Astrocyte of the hippocampus (primary cell): ENCODE measurements at places on chromosomes 12 and 14.

DNA sequence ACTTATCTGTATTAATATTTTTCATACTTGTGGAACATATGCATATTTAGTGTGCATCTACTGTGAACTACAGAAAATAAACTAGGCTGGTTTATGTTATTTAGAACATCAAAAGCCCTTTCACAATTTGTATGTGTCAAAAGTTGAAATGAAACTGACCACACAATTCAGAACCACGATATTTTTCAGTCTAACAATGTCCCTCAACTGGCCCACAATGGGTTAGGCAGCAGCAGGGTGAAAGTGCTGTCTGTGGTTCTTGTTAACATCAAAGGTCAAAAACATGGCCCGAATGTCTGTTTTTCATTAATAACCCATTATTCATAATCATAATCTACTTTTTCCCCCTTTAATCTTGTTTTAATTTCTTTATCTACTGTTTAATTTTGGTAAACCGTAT lies 559.9 kb upstream of the ATP2B1 start:
- no peak for DNase-seq

DNA sequence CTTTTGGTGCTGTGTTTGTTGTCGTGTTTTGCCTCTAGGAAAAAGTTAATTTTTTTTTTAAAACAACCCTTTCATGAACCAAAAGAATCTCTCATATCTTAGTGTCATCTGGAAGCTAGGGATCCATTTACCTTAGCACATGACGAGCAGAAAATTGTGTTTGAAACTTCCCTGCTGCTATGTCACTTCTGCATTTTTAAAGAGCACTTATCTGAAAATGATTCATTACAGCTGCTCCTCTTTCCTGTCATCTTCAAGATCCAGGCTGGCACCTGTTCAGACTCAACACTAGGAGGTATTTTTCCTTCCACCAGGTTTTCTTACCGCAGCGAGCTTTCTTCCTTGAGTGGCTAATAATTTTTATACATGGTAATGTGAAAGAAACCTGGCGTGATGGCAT lies 67.0 kb downstream of the EML1 start:
- no peak for DNase-seq

GRCh38 chr12:1078002-1078401 lies 87.0 kb downstream of the ERC1 start:
- DNase-seq: no peak

DNA sequence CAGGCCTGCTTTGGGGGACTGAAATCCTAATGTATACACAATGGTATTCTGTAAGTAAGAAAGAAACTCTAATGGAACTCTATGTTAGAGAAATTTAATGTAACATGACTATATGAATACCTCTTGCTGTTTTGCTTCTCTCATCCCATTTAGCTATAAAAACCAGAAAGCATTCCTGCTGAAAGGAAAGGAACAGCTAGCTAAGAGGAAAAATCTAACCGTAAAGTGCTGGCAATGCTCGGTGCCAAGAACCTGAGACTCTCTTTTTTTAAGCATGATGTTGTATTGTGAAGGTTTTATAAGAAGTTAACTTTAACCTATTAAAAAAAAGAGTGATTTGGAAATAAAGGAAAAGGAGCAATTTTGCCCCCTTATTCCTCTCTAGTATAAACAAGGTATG lies 75.6 kb upstream of the DACT1 start:
- DNase-seq: no peak

- DNase-seq: no peak
Measured at GRCh38 chr12:71474791-71475190, 35.2 kb downstream of the LGR5 start.

DNA sequence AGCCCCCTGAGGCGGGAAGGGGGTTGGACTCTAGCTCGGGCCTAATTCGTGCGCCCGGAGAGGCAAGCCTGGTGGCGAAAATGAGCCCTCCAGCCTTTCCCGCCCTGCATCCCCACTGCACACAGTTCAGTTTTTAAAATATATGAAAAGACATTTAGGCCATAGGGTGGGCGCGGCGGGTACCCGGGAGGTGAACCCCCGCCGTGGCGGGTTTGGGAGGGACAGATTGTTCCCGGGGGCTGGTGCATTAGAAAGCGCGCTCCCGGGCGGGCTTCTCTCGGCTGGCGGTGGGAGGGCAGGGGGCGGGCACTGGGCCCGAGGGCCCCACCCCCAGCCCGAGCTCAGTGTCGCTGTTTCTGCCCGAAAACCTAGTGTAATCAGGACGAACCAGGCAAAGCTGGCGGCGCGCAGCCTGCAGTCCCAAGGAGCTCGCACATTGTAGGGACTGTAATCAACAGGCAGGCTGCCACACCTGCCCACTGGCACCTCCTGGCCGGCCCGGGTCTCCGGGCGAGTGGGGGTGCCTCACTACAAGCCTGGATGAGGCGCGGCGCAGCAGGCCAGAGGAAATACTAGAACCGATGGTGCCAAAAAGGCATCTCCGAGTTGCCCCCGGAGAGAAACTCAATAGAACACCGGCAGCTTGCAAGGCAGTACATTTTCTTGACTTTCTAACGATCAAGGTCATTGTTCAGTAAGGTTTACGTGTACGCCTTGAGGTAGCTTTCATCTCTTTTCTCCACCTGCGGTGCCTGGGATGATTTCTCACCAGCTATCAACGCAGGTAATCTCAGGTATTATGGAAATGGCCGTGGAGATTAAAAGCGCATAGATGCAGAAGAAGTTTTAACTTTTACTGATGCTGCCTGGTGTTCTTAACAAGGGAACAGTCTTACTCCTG lies 764 bp upstream of the SPTB start:
- peak; percentile 33 for DNase-seq

DNA sequence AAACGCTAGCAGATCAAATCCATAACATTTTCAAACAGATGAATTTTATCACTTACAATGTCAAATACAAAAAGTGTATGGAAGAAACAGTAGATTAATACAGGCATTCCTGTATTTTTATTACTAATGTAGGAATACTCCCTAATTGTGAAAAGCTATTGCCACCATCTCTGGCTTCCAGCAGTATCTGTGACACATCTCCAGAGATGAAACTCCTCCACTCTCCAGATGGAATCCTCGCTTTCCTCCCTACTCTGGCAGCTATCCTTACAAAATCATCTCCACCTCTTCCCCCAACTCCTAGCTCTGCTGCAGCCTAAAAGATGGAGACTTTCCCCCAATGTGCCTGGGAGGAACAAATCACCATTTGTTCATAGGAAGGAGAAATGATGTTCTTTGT lies 211.4 kb downstream of the SSPN start:
- DNase-seq: no peak

DNA sequence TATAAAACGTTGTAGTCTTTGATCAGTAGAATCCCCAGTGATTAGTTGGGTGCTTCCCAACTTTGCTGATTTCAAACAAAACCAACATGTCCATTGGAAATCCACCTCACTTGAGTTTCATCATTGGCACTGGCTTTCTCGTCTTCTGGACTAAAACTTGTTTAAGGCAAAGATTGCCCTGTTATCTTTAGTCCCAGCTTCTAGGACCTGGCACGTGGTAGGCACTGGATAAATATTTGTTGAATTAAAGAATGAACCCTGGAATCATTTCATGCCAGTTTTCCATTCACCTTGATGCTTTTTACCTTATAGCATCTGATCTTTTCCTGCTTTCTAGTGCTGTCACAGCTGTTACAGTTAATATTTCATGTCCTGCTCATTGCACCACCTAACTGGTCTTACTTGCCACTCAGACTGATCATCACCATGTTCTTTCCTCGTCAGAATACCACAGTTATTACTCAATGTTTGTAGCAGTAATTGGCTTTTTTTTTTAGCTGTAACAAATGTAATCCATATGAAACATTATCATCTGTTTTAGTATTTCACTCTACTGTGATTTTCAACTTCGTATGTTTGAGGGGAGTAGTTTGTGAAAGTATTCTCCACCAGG lies 7.3 kb upstream of the C12orf50 start:
- DNase-seq: peak; percentile 20

DNA sequence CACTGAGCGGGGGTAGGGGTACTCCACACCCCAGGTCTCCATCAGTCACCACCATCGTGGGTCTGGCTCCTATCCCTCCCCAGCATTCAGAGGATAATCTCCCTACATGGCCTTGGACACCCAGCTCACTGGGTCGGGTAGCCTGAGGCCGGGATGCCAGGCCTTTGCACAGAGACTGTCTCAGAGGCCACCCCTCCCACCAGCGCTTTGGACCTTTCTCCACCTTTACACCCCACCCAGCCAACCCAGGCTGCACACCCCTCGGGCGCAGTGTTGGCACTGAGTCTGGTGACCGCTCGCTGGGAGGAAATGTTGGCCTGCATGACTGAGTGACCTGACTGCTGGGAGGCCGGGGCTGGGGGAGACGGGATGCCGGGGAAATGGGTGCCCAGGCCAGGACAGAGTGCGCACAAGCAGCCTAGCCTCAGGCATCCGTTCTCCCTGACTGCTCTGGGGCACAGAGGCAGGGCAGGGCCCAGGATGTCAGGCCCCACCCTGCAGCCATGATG lies 10.6 kb upstream of the LBHD2 start:
- DNase-seq: no peak

GRCh38 chr12:53674977-53675700 lies 744 bp downstream of the ATP5MC2 start:
- DNase-seq: no peak

DNA sequence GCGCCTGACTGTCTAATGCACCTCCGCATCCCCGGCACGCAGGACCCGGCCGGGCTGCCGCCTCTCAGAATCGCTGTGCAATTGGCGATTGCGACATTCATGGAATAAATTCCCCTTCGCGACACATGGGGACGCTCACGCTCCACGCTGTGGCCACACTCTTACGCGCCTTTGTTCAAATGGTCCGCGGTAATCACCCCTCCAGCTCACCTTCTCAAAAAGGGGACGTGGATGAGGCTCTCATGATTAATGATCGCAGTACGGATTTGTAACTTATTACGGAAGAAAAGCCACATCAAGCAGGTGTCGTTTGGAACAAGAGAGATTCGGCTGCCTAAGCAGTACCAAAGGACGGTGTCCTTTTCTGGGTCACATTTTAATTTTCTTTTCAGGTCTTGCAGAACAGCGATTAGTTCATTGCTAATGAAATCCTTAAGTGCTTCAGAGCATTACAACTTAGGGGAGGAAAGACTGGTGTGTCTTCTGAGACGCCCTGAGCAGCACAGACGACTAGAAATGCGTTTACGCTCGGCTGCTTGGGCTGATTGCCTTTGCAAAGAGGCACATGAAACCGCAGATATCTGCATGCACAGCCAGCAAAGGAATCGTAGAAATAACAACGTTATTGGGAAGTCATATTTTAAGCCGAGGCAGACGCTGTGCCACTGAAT lies 37.3 kb upstream of the ADGRD1 start:
- DNase-seq: peak; percentile 68

- peak; percentile 61 for DNase-seq
Measured at GRCh38 chr12:116066381-116067230, 210.9 kb downstream of the MED13L start.

- DNase-seq: peak; percentile 5
Measured at GRCh38 chr12:7638064-7638759, 27.5 kb downstream of the APOBEC1 start.

- DNase-seq: no peak
Measured at GRCh38 chr12:132449565-132450417, 40.2 kb upstream of the FBRSL1 start.

- no peak for DNase-seq
Measured at GRCh38 chr12:124264089-124264795, 30.7 kb upstream of the RFLNA start.

- no peak for DNase-seq
Measured at GRCh38 chr14:68820536-68820935, 27.7 kb upstream of the ZFP36L1 start.

- DNase-seq: no peak
Measured at GRCh38 chr14:77017666-77018065, 10.8 kb downstream of the IRF2BPL start.
